Naive thymus-derived CD8-positive, alpha-beta T cell (primary cell): ENCODE measurements at places on chromosomes 12 and 14.

DNA sequence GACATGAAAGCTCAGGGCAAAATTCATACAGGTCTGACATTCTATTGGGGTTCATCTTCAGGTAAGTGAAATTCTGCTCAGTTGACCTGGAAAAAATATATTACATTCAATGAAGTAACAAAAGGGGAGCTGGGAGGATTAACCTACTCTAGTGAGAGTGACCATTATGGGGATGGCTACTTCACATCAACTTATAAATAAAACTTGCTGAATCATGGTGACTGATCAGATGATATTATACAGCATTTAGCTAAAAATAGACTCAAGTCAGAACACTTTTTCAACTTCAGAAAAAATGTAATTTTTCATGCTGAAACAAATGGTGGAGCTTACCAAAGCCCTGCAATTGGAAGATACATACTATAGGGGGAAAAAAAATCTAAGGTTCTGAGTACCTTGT is 800.2 kb downstream of the FSCB start:
- DNase-seq: no peak

GRCh38 chr12:21248679-21249078 is 86.0 kb downstream of the SLCO1A2 start:
- no peak for DNase-seq

DNA sequence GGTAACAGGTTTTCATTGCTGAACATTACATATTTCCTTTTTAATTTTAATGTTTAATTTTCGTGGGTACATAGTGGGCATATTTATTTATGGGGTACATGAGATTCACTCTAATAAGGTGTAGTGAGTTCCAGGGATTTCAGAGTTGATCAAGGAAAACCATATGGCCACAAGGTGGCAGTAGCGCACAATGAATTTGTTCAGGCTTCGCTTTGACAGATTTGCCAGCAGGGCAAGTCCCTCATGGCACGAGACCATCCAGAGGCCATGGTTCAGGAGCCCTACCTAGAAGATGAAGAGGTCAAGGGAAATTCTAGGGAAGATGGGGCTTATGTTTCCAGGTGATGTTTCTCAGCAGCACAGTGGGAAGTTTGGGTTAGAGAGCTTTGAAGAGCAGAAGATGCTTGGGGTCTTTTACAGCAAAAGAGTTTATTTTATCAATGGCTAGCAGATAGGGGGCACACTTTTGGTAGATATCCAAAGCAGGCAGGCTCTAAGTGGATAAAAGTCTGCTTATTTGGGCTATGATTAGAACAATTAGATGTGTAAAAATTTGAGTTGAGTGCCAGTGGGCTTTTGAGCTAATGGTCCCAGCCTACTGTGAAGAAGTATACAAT is 1004.4 kb downstream of the AACS start:
- DNase-seq: no peak

DNA sequence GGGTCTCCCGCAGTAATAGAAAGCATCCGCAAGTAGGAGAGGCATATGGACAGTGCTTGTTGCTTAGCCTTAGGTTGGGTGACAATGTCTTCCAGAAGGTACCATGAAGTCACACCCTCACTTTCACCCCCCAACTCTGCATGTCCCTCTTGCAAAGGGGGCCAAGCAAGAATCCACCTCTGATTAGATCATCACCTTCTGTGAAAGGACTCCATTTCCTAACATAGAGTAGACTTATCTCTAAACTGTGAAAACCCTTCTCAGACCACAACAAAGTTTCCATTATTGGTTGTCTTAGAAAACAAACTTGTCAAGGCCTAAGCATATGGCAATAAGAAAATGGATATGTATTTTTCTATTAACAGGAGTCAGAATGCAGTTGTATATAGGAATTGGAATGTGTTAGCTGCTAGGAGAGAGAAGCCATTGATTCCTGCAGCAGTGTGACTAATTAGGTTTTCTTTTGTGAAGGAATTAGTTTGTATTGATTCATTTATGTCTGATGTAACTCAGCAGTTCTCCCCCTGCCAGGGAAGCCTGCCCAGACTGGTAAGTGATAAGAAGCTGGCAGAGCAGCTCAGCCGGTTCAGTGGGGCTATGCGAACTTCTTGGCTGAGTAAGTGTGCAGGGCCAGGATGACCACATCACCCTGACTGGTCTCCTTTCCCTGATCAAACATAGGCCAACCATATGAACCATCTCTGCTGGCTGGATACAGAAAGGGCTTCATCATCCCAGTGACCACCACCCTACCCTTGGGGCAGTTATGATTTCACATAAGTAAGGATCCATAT is 107.3 kb upstream of the CCDC196 start:
- no peak for DNase-seq

- DNase-seq: no peak
Measured at GRCh38 chr14:35414365-35414764, 9.8 kb upstream of the NFKBIA start.

GRCh38 chr12:130832561-130833209 is 6.4 kb downstream of the STX2 start:
- no peak for DNase-seq

DNA sequence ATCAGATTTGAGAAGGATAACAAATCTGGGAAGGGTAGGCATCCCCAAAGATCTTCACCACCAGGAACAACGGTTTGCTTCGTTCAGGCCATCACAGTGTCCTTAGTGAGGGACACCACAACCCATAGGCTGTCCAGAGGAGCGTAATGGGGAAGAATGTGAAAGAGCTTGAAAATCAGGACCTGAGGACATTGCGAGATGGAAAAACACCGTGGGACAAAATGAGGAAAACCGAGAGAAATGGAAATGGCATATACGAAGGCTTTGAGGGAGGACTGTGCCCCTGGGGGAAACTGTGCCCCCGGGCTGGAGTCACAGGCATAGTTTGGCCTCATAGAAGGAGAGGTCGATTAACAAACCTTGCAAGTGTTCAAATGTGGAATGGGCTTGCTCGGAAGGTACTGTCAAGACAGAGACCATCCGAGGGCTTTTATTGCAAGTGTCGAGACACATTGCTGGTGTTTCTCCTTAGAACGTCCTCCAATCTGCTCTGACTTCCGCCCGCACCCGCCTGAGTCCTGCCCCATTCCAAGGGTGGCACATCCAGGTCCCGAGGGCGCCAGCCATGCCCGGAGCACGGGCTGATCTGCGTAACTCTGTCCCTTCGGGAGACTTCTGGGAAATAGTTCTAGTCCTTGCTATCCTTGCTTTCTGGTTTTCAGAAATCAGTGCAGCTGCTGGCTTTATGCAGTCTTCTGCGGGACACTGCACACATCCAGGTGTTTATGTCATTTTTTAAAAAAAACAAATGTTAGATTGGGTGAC is 885 bp upstream of the PALS1 start:
- DNase-seq: peak; percentile 11
